ENCODE measurements at places on chromosomes 3 and 15. TPM values are rescaled to one million over a fixed set of nuclear protein-coding genes. Genes with fewer than 3 reads are reported as not detected.

Gene XYLB
- 4.7 TPM for total RNA-seq

DNA sequence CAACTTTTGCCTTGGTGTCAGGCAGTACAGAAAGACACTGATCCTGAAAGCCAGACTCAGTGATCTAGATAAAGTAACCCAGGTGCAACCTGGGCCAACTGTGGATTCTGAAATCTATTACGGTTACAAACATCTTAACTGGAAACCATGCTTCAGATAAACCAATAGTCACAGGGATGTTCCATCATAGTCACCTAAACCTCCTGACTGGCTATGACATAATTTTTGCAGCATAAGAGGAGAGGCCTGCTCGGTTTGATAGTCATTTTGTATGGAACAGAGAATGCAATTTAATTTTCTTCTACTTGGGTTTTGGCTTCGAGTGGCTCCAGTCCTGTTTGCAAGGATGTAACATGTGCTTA, 3.7 kb downstream of the SLCO3A1 start:
- no peak overlapping the region for H3K27ac ChIP-seq
- H3K4me1 ChIP-seq, result peaks cover 40% of the 10 kb centered on the region
- no peaks in the 10 kb centered on the region for H3K36me3 ChIP-seq
- peaks cover 10% of the 10 kb centered on the region for H3K27me3 ChIP-seq
- no peak overlapping the region for H3K4me3 ChIP-seq
- DNase-seq, result no peak

- H3K4me3 ChIP-seq, result no peak overlapping the region
- H3K36me3 ChIP-seq, result no peaks in the 10 kb centered on the region
- H3K27ac ChIP-seq, result no peak overlapping the region
- no peak for DNase-seq
Measured at GRCh38 chr3:47092090-47092489, 71.8 kb downstream of the SETD2 start.

Gene FHIT
- total RNA-seq, result not detected

Gene ADGRG7
- total RNA-seq, result 2.7 TPM

- H3K27me3 ChIP-seq, result no peaks in the 10 kb centered on the region
- H3K27ac ChIP-seq, result no peak overlapping the region
- no peak overlapping the region for H3K4me3 ChIP-seq
- no peaks in the 10 kb centered on the region for H3K36me3 ChIP-seq
- H3K4me1 ChIP-seq, result no peaks in the 10 kb centered on the region
Measured at GRCh38 chr3:84789961-84790360, 168.8 kb upstream of the CADM2 start.

DNA sequence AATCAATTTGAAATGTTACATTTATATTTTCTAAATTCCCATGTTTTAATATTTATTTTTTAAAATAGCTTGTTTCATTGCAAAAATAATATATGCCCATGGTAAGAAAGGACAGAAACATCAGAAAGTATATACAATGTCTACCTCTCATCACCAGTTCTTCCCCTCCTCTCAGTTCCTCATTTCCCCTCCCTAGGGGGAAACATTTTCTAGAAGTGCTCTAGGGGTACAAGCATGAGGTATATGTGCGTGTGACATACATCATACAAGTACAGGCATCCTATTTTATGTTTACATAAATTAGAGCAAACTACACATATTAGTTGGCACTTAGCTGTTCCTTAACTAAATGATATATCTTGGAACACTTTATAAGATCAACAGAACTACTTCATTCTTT, 189.3 kb upstream of the VEPH1 start:
- H3K27me3 ChIP-seq, result no peaks in the 10 kb centered on the region
- no peak overlapping the region for H3K27ac ChIP-seq
- no peaks in the 10 kb centered on the region for H3K36me3 ChIP-seq
- H3K4me3 ChIP-seq, result no peak overlapping the region
- DNase-seq, result no peak

DNA sequence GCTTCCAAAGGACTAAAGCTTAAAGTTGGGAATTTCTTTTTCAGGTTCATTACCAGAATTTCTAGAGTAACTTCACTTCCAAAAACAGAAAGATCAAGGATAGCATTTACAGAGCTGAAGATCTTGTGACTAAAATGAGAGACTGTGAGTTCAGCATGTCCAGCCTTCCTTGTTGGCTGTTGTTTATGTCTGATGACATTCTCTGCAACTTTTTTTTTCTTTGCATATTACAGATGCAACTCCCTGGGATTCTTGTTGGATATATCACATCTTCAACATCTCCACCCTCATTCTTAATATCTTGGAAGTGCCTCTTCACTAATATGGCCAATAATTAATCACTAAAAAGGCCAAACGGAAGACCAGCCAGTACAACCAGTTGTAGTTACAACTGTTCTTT, 86.2 kb upstream of the FRMD4B start:
- no peaks in the 10 kb centered on the region for H3K27me3 ChIP-seq
- H3K36me3 ChIP-seq, result no peaks in the 10 kb centered on the region
- no peak overlapping the region for H3K4me3 ChIP-seq
- H3K4me1 ChIP-seq, result no peaks in the 10 kb centered on the region
- no peak for DNase-seq
- H3K27ac ChIP-seq, result no peak overlapping the region

Gene RARRES1
- not detected for total RNA-seq

Gene HRG
- total RNA-seq, result not detected

All from A673 (cell line).